T-helper 1 cell (primary cell): ENCODE measurements at places on chromosomes 1 and 21.

DNA sequence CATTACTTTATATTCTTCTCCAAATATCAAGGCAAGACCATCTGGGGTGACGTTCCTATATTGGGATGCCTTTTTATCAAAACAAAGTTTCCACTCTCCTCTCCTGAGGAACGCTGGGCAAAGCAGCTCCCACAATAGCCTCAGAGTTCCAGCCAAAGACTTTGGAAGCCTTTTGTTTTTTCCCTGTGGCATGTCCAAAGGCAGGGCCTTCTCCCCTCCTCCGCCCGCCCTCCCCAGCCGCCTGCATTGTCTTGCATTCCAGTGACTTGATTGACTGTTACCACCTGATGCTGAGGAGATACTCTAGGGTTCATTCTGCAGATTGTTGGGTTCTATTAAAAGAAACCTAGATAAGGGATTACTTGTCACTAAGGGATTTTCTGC, 43.5 kb downstream of the PROX1 start:
- no peak for DNase-seq

- no peak for DNase-seq
Measured at GRCh38 chr1:64766429-64766828, 21.6 kb downstream of the RAVER2 start.

DNA sequence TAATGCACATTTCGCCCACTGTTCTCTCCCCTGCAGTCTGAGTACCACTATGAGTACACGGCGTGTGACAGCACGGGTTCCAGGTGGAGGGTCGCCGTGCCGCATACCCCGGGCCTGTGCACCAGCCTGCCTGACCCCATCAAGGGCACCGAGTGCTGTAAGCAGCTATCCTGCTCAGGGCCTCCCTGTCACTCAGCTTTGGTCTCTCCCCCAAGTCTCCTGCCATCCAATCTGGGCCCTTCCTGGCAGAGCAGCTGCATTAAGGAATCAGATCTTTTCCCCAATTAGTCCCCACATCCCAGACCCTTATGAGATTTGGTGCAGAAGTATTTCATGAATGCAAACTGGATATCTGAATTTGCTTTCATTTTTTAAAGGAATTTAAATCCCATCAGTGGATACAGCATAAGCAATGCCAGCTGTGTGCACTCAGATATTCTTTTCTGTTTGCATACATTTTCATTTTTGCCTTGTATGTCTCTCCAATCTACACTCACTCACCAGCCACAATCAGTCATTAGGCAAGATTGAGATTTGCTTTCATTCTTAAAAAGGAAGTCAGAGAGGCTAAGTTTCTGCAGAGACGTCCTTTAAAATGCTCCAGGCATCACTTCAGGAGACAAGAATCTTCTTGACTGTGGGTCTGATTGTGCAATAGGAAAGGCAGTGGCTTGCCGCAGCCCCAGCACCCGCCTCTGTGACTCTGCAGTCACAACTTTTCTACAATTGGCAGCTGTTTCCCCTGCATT, 48.1 kb downstream of the ELAPOR1 start:
- DNase-seq, result no peak

GRCh38 chr1:212207822-212208520, 77.2 kb upstream of the PPP2R5A start:
- DNase-seq, result no peak

DNA sequence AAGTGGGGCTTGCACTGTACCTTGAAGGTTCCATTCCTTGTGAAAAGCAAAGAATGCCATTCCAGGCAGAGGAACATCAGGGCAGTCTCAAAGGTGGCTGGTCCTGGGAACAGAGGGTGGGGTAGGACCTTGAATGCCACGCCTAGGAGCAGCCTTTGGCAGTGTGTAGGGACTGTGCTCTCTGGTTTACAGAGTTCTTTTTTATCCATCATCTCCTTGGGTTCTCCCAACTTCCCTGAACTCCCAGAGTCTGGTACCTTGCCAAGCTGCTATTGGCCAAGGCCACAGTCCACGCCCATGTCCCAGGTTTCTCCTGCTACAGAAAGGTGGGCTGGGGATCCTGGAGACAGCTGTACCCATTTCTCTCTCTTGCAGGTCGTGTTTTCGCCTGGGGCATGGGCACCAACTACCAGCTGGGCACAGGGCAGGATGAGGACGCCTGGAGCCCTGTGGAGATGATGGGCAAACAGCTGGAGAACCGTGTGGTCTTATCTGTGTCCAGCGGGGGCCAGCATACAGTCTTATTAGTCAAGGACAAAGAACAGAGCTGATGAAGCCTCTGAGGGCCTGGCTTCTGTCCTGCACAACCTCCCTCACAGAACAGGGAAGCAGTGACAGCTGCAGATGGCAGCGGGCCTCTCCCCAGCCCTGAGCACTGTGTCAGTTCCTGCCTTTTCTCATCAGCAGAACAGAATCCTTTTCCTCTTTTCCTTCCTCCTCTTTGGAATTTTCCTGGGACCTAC, 15.3 kb upstream of the TRNAU1AP start:
- DNase-seq, result no peak

GRCh38 chr1:107530543-107530942, 389.7 kb downstream of the NTNG1 start:
- no peak for DNase-seq

DNA sequence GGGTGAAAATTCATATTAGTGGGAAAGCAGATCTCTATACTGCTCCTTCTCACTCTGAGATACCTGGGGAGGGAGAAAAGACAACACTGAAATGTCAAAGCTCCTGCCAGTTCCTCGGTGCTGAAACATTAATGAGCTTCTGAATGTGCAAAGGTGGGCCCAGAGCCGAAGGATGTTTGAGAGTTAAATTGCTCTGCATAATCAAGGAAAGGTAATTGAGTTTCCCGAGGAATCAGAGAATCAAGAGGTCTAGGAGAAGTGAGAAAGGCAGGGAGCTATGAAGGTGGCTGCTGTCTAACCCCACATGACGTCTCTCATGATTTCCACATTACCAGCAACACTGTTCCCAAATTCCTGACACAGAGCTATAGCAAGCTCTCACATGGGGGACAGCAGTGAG, 346.7 kb downstream of the SMYD3 start:
- DNase-seq, result no peak

DNA sequence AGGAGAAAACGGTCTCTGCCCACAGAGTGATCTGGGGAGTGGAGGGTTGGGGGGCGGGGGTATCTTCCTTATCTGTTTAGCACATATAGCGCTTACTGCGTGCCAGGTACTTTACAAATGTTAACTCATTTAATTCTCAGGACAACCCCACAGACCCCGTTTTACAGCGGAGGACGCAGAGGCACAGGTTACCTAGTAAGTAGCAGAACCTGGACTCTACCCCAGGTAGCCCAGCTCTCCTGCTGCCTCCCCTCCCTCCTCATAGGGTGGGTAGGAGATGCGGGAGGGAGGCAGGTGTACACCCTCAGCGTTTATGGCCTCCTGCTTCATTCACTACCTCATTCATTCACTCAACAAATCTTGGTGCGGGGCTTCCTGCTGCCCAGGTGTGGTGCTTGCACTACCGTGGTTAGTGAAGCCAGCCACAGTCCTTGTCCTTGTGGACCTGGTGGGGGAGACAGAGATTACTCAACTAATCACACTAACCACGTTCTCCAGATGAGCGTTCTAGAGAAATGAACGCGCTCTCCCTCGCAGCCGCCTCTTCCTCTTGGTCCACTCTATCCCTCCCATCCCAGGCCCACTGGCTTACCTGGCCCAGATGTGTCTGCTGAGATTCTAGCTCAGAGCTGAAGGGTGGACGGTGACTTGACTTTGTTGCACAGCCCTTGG, 102.0 kb downstream of the IER5 start:
- no peak for DNase-seq

- no peak for DNase-seq
Measured at GRCh38 chr1:246182149-246182851, 324.8 kb downstream of the SMYD3 start.

DNA sequence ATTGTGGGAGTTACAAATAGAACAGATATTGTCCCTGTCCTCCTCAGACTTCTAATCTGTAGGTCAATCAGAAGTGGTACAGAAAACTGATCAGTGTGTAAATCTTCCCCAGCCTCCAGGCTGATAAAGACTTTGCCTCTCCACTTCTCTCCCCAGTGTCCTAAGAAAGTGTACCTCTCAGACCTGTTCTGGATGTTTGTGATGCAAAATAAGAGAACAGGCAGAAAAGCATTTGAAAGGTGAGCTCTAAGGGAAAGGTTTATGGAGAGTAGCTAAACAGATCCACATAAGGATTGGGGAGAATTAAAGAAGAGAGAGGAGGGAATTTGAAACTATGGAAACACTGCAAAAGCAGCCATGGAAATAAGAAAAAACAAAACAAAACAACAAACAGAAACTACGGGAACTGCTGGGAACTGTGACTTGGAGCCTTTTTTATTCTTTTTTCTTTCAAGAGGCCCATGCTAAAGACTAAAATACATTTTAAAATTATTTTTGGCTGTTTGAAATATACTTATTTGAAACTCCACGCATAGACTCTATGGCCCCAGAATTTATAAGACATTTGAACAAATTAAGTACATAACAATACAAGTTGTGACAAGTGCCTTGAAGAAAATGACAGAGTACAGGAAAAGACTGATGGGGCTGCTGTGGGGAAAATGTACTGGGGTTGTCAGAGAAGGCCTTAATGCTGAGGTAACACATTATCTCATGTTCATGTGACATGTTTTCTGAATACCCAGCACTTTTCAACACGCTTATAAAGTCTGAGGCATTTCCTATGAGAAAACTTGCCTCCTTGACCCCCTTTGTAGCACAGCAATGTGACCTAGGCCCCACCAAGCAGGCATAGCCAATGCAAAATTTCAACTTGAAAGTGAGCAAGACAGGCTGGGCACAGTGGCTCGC, 51.2 kb downstream of the TRAF5 start:
- no peak for DNase-seq

- no peak for DNase-seq
Measured at GRCh38 chr1:28045777-28046176, 42.6 kb downstream of the EYA3 start.

DNA sequence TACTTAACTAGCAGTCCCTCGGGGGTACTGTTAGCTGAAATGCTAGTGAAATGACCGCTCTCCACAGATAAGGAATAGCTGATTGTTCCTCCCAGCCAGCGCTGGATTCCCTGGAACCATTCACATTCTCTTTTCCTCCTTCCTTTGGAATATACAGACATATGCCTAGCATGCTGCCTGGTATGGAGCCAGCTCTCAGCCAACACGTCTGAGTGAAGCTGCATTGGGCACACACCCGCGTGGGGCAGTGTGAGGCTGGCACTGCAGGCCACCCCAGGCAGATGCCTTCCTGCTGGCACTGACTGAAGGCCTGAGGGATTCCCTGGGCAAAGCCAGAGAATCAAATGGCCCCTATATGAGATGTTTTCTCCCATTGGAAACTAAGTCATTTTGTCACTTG, 66.7 kb downstream of the TLR5 start:
- DNase-seq, result no peak

GRCh38 chr1:31694069-31694963, 9.5 kb downstream of the COL16A1 start:
- no peak for DNase-seq

DNA sequence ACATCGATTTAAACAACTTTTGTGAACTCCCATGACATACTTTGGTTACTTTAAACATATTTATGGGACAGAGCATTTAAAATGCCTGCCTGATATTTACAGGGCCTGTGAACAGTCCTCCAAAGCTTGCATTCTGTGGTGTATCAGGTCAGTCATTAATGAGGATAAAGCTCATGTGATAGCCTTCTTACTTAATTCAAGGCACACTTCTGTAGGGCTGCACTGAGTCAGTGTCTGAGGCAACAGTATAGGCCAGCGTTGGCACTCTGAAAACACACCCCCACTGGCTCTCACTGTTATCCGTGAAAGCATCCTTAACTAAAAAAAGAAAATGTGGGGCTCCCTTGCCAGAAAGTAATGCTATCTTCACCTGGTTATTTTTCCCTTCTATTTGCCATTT, 200.0 kb downstream of the NFIA start:
- DNase-seq, result no peak

DNA sequence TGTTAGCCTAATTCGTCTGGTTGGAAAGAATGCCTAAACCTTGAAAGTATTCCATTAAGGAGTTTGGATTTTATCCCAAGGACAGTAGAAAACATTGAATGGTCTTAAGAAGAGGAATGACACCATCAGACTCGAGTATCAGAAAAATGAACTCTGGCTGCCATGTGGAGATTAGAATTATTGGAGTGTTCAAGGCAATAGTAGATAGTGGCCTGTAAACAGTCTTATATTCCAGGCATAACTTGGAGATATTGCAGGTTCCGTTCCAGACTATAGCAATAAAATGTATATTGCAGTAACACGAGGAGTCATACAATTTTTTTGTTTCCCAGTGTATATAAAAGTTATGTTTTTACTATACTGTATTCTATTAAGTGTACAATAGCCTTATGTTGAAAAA, 130.9 kb downstream of the GDAP2 start:
- DNase-seq, result no peak

- DNase-seq, result no peak
Measured at GRCh38 chr1:8494681-8495080, 176.8 kb downstream of the SLC45A1 start.

DNA sequence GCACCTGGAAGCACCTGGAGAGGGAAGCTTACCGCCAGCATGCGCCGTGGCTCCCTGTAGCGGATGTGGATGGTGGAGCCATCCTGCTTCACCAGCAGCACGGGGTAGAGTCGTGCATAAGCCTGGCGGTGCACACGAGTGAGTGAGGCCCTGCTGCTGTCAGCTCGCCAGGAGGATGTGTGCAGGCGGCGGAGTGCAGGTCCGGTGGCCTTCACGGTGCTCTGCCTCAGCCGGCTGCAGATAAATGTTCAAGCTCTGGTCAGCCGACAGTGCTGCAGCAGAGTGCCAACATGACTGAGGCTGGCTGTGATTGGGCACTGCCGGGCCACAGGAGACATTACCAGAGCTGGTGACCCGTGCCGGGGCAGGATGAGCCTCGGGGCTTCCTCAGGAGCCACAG, 1.5 kb downstream of the MRPL55 start:
- no peak for DNase-seq
